ENCODE measurements at places on chromosomes 6 and 20.

- DNase-seq, result no peak
Measured at GRCh38 chr6:35894776-35895175, 26.1 kb downstream of the SRPK1 start.

DNA sequence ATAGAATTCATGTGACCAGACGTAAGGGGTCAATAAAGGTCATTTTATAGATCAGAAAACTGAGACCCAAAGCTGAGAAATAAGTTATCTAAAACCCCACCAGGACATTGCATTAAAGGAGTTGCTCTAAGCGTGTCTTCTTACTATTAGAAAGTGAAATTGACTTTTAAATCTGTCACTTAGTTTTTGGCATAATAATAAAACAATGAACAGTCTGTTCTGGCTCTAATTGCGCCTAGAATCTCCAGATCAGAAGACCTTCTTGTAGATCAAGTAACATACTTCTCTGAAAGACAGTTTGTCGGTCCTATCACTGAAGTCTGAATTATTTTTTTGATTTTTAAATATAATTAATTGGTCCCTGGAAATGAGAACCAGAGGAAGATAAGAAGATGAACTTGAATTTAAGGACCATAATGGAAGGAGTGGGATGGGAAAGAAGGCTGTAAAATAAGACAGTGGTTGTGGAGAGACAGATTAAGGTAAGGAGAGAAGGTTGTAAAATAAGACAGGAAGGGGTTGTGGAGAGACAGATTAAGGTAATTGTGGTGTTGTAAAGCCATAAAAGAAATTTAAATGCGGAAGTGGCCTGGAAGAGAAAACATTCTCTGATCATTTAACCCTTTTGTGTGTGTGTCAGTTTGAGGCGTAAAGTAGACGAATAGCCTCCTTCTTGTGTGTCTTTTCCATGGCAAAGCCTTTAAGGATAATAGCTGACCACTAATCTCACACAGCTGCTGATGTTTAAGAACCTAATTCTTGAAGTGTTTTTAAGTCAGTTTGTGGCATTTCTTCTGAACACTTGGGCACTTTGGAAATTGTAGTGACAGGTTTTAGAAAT lies 20.1 kb downstream of the TOP1 start:
- DNase-seq, result no peak

DNA sequence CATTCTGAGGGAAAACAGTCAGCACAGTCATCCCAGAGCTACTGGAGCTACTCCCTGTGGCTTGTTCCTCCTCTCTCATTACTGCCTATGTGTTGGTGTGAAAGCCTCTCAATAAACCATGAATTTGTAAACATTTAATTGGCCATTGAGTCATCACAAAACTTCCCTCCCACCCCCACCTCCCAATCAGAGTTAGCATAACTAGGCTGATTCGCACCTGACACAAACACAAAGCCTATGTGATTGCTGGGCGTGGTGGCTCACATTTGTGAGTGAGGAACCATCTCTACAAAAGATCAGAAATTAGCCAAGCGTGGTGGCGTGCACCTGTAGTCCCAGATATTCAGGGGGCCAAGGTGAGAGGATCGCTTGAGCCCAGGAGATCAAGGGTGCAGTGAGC lies 17.1 kb upstream of the SNTA1 start:
- DNase-seq, result no peak

GRCh38 chr6:105164418-105164817 lies 15.4 kb downstream of the POPDC3 start:
- DNase-seq, result no peak

GRCh38 chr6:7101290-7101689 lies 6.5 kb upstream of the RREB1 start:
- no peak for DNase-seq

DNA sequence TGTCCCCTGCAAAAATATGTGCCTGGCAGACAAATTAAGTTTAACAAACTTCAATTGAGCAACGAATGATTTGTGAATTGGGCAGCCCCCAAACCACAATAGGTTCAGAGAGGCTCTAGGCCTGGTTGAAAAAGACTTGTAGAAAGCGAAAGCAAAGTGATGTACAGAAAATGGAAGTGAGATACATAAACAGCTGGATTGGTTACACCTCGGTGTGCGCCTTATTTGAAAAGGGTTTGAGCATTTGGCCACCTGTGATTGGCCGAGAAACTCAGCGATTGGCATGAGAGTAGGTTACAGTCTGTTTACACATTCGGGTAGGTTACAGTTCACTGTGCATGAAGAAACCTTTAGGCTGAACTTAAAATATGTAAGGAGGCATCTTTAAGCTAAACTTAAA lies 136.9 kb downstream of the CD83 start:
- DNase-seq, result no peak

GRCh38 chr6:37056112-37056403 lies 50.6 kb downstream of the FGD2 start:
- no peak for DNase-seq

- no peak for DNase-seq
Measured at GRCh38 chr6:16731478-16732051, 29.7 kb downstream of the ATXN1 start.

- no peak for DNase-seq
Measured at GRCh38 chr20:52379723-52380336, 188.3 kb upstream of the ZFP64 start.

DNA sequence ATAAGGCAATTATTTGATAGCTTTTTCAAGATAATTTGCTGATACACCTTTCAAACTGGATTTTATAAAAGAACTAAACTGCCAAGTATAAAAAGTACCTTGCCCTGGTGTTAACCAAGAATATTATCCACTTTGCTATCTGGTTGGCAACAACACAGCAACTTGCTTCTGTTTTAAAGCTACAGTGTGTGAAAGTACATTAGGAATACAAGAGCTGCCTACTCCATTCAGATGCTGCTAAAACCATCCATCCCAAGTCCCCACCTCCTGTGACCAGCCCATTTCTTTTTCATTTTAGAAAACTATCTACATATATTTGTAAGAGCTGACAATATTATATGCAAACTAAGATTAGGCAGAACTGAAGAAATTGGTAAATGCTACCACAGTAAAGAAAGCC lies 12.8 kb downstream of the CLDN20 start:
- no peak for DNase-seq

DNA sequence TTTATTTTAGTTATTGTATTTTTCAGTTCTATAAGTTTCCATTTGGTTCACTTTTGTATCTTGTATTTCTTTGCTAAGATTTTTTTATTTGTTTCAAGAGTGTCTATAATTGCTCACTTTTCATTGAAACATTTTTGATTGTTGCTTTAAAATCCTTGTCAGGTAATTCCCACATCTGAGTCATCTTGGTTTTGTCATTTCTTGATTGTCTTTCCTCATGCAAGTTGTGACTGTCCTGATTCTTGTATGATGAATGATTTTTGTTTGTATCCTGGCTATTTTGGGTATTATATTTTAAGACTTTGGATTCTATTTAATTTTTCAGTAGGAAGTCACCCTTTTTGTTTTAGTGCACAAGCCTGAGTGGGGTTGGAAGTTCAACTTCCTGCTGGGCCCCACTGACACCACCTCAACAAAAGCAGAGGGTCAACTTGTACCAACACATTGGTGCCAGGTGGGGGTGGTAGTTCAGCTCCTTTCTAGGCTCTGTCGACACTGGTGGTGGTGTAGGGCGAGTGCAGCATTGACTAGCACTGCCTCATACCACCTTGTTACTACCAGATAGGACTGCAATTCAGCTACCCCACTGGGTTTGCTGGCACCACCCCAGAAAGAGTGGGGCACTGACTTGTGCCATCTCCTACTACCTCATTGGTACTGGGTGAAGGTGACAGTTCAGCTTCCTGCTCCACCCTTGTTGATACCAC lies 8.8 kb downstream of the RSPH3 start:
- no peak for DNase-seq

DNA sequence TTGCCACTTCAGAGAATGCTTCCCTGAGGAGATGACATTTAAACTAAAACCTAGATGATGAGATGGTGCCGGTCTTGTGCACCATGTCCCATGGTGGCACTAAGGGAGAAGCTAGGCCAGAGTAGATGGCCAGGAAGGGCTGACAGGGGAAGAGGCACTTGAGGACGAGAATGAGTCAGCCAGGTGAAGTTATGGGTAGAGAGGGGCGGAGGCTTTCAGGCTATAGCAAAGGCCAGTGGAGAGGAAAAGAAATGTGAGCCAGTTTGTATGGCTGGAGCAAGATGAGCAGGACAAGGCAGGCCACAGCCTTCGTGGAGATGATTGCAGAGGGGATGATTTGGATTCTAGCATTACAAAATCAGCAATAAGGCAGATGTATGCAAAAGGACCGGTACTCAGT lies 44.7 kb upstream of the ADGRF4 start:
- DNase-seq, result no peak

DNA sequence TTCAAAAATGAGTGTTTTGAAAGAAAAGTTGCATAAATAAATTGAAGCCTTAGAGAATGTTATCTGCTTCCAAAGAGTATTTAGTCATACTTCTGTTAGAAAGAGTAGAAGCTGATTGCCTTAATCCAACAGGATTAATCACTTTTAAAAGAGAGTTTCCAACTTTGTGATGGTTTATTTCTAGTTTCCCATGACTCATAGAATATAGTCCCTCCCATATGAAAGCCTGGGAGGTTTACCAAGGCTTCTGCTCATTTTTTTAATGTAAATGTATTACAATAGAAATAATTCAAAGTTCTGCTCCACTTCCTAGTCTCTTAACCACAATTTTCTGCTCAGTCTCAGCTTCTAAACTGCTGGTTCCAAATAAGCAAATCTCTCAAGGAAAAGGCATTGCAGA lies 118.0 kb upstream of the IRAK1BP1 start:
- DNase-seq, result no peak

- DNase-seq, result no peak
Measured at GRCh38 chr6:34597605-34598353, 41.6 kb upstream of the SPDEF start.

DNA sequence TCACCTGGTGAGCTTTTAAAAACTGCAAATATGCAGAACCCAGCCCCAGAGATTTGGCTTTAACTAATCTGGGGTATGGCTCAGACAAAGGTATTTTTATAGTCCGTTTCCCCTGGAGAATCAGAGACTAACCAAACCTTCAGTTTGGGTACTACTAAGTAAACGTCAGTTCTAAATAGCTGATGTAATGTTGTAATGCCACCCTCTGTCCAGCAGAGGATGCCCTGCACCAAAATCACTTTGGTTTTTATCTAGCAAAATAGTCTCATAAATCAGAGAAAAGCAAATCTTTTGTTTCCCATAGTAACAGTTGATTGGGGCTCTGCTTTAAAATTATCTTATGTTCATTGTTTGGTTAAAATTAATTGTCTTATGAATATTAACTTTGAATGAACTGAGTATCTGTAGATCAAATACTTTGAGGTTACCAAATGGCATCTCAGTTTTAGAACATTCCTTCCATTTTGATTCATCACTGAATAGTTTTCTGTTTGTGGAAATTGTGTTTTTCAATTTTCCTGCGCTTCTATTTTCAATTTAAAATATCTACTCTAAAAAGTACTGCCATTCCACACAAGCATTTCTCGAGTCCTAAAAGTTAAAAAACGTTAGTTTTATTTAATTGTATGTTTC lies 278.3 kb upstream of the PLCB4 start:
- DNase-seq, result no peak

- DNase-seq, result no peak
Measured at GRCh38 chr6:63813566-63814120, 178.0 kb downstream of the PHF3 start.

- no peak for DNase-seq
Measured at GRCh38 chr6:70708448-70708847, 40.8 kb downstream of the SMAP1 start.

GRCh38 chr6:17058550-17058949 lies 43.3 kb upstream of the STMND1 start:
- DNase-seq, result no peak

DNA sequence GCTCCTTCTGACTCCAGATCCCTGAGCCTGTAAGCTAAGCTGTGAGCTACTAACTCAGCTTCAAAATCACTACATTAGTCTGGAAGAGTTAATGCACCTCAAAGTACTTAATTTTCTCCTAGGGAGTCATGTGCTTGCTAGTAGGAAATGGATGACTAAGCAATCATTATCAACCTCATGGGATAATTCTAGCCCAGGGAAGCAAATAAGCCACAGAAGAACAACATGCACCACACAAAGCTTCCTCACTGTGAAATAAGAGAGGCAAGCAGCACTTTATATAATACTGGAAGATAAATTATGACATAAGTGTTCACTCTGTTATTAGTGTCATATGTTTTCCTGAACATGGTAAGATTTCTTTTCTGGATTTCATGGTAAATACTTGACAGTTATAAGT lies 57.9 kb upstream of the RCAN2 start:
- no peak for DNase-seq

GRCh38 chr6:135434095-135434494 lies 63.4 kb downstream of the AHI1 start:
- no peak for DNase-seq

GRCh38 chr20:46977909-46978588 lies 83.4 kb downstream of the EYA2 start:
- no peak for DNase-seq

- no peak for DNase-seq
Measured at GRCh38 chr6:12029979-12030737, 18.0 kb downstream of the HIVEP1 start.

DNA sequence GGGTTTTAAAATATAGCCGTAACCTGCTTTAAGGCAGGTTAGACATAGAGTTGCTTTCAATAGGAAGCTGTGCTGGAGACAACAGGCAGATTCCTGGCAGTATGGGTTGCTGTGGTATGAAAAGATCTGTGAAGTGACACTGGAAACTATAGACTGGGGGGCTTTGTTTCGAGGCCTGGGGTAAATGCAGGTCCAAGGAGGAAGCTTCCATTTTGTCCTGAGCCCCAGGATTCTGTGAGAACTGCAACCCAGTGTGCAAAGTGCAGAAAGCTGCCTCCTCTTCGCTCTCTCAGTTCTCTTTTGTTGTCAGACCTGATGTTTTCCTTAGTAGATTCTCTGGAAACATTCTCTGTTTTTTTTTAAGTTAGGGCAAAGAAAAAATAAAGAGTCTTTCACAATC lies 86.9 kb downstream of the LYRM4 start:
- DNase-seq, result no peak

DNA sequence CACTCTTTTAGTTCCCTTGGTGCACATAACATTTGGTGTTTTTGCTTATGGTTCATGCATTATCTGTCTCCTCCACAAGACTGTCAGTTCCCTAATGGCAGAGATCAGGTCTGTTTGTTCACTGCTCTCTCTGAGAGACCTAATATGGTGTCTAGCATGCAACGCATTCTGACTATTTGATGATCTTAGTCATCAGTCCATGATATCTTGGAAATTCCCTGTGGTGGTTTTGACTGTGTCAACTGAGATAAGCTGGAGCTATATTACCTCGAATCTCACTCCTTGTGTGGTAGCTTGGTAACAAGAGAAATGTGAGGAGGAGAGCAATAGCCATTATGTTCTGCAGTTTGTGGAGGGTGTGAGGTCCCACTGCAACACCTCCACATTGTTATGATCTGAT lies 229.8 kb downstream of the FRK start:
- no peak for DNase-seq

GRCh38 chr20:38298768-38299288 lies 5.1 kb upstream of the BPI start:
- DNase-seq, result no peak

- DNase-seq, result no peak
Measured at GRCh38 chr6:40631744-40632143, 44.6 kb upstream of the LRFN2 start.
